ENCODE measurements at places on chromosomes 11 and 22. TPM values are rescaled to one million over a fixed set of nuclear protein-coding genes. Genes with fewer than 3 reads are reported as not detected.

DNA sequence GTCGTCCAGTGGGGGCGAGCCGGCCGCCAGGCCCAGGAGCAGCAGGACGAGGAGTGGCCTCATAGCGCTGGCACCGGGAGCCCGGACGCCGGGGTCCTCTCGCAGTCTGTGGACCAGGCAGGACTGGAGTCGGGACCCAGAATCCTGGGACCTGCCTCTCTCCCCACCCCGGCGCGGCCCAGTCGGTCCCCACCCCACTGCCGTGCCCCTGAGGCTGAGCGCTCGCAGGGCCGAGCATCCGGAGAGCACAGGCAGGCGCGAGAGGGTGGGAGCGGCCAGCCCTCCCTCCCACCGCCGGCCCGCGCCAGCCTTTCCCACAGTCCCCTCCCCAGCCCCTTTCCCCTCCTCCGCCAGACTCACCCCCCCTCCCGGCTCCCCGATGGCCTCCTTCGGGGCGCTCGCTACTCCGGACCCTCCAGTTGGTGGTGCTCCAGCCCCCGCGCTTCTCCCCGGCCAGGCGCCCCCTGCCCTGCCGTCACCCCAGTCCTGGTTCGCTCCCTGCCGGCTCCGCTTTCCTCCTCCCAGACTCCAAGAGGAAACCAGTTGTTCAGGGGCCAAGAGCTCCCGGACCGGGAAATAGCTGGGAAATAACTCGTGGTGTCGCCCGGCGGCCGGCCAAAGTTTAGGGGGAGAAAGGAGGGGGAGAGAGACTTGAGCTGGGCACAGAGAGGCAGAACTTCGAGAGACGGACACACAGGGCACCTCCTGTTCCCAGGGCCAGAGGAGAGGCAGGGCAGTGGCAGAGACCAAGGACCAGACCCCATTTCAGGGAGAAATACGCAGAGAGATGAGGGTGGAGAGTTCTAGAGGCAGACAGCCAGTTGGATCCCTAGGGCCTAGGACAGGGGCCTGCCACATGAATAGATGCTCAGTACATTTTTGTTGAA is at the start of gene C1QTNF5:
Gene C1QTNF5, minus strand, starts transcription at position 549 of the 887 bp plus-strand sequence. Its CDS starts 486 bp downstream, at position 63.
- peak; percentile 82 for DNase-seq

- no peak for DNase-seq
Observed at GRCh38 chr11:60781981-60782316, 3.2 kb upstream of the MS4A10 start.

DNA sequence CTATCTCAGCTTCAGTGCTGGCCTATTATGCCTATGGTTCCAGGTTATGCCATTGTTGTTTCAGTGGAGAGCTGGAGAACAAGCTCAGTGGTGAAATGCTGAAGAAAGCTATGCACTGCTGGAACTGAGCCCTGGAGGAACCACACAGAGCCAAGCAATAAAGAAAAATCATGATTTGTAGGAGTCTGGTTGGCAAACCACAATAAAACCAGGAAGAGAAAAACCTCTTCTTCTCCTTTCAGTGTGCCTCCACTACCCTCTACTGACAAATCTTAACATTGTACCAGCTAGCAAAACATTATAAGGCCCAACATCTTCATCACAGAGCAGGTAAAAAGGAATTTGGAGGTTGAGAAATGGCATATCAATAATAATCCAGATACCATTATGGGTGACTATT is 5.3 kb downstream of the OR51F2 start:
- peak; percentile 16 for DNase-seq

GRCh38 chr22:43624144-43624998 is 187.7 kb downstream of the EFCAB6 start:
- DNase-seq = no peak

- DNase-seq = no peak
Observed at GRCh38 chr11:134657631-134658030, 245.6 kb upstream of the B3GAT1 start.

GRCh38 chr11:2182692-2183474 is 11.3 kb upstream of the TH start:
- DNase-seq = no peak

DNA sequence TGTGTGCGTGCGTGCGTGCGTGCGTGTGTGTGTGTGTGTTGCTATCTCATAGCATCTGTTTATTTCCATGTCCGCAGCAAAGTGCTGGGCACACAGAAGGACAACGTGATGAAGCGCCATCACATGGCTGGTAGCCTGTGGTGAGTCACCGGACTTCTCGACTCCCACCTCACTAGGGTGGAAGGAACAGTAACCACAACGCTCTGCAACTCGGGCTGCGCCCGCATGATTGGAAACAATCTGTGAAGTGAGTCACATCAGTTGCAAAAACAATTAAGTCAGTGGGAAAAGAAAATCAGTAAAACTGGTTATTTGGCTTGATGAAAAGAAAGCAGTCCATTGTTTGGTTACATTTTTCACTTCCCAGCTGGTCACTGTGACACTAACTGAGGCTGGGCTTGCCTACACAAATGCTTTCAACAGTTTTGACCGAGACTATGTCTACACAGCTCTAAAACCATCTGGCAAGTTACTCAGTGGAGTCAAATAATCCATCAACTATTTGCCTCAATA is 437.3 kb upstream of the CADM1 start:
- DNase-seq = no peak

DNA sequence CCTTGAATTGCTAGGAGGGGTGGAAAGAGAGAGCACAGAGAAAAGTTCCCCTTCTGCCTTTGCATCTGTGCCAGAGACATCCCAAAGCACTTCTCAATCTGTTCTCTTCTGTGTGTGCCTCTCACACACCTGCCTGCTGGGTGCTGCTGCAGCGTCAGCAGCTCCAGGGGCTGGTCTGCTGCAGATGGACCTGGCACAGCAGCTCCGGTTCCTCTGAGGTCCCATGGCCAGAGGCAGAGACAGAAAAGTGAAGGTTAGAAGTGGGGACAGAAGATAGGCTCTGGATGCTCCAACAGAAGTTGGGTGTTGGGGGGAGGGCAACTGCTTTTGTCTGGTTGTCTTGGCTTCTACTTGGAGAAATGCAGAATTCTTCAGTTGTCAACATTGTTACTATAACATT is 48.9 kb upstream of the KIRREL3 start:
- DNase-seq = no peak

Gene MPEG1
- polyA plus RNA-seq = 8.3 TPM

GRCh38 chr22:20904008-20904979 is 12.9 kb upstream of the CRKL start:
- no peak for DNase-seq

GRCh38 chr11:81744336-81745116 is 989.1 kb downstream of the FAM181B start:
- DNase-seq = no peak

Gene TP53I11
- 78.7 TPM for polyA plus RNA-seq

Gene TMEM151A
- not detected for polyA plus RNA-seq

GRCh38 chr11:95536047-95536690 is 253.4 kb downstream of the FAM76B start:
- no peak for DNase-seq

- no peak for DNase-seq
Observed at GRCh38 chr11:3989921-3990290, 104.7 kb upstream of the RRM1 start.

DNA sequence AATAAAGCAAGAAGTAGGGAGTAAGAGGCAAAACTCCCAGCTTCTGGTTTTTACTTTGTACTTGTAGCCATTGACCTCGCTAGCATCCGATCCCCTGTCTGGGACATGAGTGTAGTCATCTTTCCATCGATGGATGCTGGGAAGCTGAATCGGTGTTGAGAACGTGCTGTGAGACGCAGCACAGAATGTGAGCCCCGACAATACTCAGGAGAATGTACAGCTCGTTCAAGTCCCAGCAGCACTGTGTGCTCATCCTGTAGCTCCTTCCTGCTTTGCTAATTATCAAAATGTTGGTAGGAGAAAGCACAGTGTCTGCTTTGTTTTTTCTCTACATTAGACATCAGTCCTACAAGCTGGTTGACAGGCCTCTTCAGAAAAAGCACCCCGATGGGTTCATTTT is 56.6 kb downstream of the JAM3 start:
- DNase-seq = no peak

GRCh38 chr22:50489363-50490243 is 2.9 kb downstream of the MIOX start:
- no peak for DNase-seq

GRCh38 chr22:46008291-46008690 is 31.3 kb upstream of the WNT7B start:
- no peak for DNase-seq

DNA sequence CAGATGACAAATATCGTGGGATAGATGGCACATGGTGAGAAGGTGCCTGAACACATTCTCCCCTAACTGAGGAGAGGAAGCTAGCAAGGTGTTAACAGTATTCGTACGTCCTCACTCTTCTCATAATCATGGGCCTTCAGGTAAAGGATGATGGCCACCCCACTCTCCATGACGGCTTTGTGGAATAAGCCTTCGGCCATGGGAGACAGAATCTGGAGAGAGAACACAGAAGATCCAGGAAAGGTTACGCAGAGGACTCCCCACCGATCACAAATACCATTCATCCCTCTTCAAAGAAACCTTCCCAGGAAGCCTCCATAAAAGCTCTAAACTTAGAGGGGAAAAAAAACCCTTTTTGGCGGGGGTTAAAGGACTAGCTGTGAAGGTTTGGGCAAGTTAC is 189.9 kb downstream of the BCR start:
- DNase-seq = no peak
